ENCODE measurements at places on chromosomes 7 and 10. TPM values are rescaled to one million over a fixed set of nuclear protein-coding genes. Genes with fewer than 3 reads are reported as not detected.

DNA sequence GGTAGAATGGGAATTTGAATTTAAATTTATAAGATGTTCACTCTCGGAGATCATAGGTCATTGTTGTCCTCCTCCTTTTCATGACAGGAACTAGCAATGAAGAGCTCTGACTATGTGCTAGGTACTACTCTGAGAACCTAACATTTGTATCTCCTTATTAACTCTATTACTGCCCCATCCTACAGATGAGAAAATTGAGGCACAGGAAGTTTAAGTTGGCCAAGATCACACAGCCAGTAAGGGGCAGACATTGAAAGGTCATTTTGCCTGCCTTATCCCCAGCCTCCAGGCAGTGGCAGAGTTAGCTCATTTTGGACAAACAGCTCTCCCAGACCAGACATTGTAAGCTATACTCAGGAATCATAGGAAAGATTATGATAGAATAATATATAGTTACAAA, 6.0 kb downstream of the SRGN start:
- H3K27ac ChIP-seq: no peak overlapping the region
- no peaks in the 10 kb centered on the region for H3K27me3 ChIP-seq
- no peak for DNase-seq
- no peak overlapping the region for H3K4me3 ChIP-seq
- H3K4me1 ChIP-seq: peaks cover 64% of the 10 kb centered on the region

DNA sequence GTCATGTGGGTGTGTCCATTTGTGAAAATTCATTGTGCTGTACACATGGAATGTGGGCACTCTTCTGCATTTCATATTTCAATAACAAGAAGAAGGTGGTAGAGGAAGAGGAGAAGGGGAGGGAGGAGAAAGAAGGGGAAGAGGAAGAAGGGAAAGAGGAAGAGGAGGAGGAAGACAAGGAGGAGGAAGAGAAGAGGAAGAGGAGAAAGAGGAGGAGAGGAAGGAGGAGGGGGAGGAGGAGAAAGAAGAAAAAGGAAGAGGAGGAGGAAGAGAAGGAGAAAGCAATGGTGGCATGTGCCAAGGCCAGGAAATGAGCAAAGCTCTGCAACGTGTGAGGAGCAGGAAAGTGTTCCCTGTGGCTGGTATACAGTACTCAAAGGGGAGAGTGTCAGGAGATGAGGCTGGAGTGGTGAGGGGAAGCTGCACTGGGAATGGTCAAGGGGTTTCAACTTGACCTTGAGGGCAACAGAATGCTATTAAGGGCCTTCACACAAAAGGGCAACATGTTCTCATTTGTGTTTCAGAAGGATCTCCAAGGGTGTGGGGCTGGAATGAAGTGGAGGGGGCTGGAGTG, 40.5 kb downstream of the WNT2 start:
- no peaks in the 10 kb centered on the region for H3K27me3 ChIP-seq
- no peak for DNase-seq
- no peak overlapping the region for H3K4me3 ChIP-seq
- no peak overlapping the region for H3K27ac ChIP-seq

GRCh38 chr10:120505056-120505455, 48.0 kb downstream of the PLPP4 start:
- no peak for DNase-seq
- no peak overlapping the region for H3K27ac ChIP-seq
- H3K4me1 ChIP-seq: peaks cover 6% of the 10 kb centered on the region
- no peak overlapping the region for H3K4me3 ChIP-seq
- no peaks in the 10 kb centered on the region for H3K36me3 ChIP-seq

DNA sequence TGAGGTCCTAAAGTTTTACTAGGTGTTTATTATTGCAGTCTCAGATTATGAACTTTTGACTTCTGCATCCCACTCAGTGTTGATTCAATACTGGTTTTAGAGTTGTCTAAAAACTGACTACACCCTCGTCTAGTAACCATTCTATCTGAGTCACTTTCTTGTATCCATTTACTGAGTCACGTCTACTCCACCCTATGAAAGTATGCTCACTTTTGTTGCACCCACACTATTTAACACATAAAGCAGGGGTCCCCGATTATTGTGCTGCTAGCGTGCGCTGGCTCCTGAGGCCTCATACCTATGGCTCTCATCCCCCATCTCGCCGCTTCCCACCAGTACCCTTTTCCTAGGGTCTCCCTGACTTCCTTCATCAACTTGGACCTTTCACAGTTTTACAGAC, 2.0 kb downstream of the SAMD9 start:
- peaks cover 71% of the 10 kb centered on the region for H3K4me1 ChIP-seq
- peak overlapping the region; percentile 93 for H3K27ac ChIP-seq
- H3K36me3 ChIP-seq: peaks cover 88% of the 10 kb centered on the region
- H3K27me3 ChIP-seq: no peaks in the 10 kb centered on the region
- peak overlapping the region; percentile 98 for H3K4me3 ChIP-seq

GRCh38 chr10:132943791-132944404, 1.5 kb upstream of the CFAP46 start:
- peaks cover 34% of the 10 kb centered on the region for H3K27me3 ChIP-seq
- H3K4me3 ChIP-seq: no peak overlapping the region

Gene OPN1SW
- not detected for total RNA-seq

Gene TIMM23
- total RNA-seq: 45.2 TPM

Gene TM9SF3
- 85.4 TPM for total RNA-seq

Gene OR9A2
- total RNA-seq: not detected

Gene SAMD9
- 92.0 TPM for total RNA-seq
